AG04450 (cell line): ENCODE measurements at places on chromosomes 16 and 17.

DNA sequence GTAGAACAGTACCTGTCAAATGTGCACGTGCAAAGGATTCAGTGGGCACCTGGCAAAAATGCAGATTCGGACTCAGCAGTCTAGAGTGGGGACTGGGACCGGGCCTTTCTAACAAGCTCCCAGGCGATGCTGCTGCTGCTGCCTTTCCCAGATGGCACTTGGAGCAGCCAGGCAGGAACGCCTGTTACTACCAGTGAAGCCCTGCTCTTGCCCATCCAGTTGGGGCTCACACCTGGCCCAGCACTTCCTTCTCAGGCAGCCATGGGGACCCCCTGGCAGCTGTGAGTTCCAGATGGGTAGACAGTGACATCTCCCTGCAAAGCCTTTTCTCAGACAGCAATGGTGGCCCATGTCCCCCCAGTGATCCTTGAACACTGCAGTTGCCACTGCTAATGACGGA is 30.4 kb downstream of the KDM8 start:
- no peak for DNase-seq

GRCh38 chr16:57863434-57864160 is 61.3 kb upstream of the KIFC3 start:
- peak; percentile 45 for DNase-seq

- no peak for DNase-seq
Observed at GRCh38 chr17:56648806-56649205, 55.3 kb downstream of the NOG start.

DNA sequence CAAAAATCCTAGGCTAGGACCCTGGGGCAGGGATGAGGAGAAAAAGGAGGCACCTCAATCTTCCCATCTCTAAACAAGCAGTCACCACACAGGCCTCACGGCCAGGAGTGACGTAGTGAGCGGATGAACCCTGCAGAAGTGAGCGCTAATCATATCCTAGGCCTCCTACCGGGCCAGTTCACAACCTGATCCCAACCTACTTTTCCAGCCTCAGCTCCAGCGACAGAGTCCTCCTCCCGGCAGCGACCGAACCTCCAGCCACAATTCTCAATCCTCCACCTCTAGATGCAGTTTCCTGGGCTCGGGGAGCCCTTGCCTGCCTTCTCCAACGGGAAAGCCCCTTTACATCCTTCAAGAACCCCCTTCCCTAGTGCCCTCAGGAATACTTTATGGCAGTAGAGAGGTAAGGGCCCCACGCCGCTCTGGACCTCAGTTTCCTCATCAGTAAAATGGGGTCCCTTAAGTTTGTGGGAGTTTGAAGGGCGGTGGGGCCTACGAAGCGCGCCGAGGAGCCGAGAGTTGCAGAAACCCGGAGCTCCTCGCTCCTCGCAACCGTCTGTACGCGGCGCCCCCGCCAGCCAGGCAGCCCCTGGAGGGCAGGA is 1.4 kb downstream of the ZNF668 start:
- no peak for DNase-seq

GRCh38 chr16:85673529-85674417 is 15.0 kb downstream of the GINS2 start:
- DNase-seq: peak; percentile 29

GRCh38 chr17:68359791-68360535 is 68.7 kb downstream of the ARSG start:
- no peak for DNase-seq

- DNase-seq: peak; percentile 39
Observed at GRCh38 chr17:48724251-48725003, 1.4 kb downstream of the PRAC2 start.

- no peak for DNase-seq
Observed at GRCh38 chr17:75853433-75853832, 1.7 kb downstream of the WBP2 start.

GRCh38 chr17:64785011-64785421 is 122.9 kb upstream of the SMURF2 start:
- no peak for DNase-seq

DNA sequence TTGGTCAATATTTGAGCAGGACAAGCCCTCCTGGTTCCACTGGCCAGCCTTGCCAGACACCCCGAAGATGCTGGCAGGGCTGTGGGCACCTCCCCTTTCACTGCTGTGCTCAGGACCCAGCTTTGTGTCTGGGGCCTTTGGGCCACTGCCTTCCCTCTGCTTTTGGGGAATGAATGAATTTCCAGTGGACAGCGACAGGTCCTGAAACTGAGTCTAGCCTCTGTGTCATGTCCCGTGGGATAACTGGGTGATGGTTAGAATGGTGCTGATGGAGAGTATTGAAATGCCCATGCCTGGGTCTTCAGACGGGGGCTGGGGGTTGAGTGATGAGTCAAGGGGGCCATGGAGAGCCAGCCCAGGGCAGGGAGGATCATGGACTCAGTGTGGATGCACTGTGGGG is 135.8 kb downstream of the FOXL1 start:
- DNase-seq: no peak

DNA sequence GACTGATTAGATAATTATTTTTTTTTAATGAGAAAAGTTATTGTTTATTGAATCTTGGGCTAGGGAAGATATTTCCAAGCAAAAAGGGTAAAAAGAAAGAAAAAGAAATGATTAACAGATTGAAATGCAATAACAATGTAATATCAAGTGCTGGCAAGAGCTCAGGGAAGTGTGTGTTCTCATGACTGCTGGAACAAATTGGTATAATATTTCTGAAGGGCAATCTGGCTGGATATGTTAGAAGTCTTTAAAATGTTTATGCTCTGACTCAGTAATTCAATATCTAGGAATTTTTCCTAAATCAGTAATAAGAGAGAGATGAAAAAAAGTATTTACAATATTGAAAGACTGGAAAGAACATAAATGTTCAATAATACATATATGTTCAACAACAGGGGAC is 7.6 kb upstream of the ZNF624 start:
- no peak for DNase-seq

GRCh38 chr16:13414154-13414553 is 505.8 kb upstream of the ERCC4 start:
- DNase-seq: no peak

GRCh38 chr17:8001976-8002720 is at the start of gene GUCY2D:
TSS of gene GUCY2D (plus strand) at chr17:8002615. CDS start at chr17:8003048, 433 bp downstream.
- DNase-seq: no peak

GRCh38 chr17:76500747-76501017 is 541 bp downstream of the RHBDF2 start:
- no peak for DNase-seq

DNA sequence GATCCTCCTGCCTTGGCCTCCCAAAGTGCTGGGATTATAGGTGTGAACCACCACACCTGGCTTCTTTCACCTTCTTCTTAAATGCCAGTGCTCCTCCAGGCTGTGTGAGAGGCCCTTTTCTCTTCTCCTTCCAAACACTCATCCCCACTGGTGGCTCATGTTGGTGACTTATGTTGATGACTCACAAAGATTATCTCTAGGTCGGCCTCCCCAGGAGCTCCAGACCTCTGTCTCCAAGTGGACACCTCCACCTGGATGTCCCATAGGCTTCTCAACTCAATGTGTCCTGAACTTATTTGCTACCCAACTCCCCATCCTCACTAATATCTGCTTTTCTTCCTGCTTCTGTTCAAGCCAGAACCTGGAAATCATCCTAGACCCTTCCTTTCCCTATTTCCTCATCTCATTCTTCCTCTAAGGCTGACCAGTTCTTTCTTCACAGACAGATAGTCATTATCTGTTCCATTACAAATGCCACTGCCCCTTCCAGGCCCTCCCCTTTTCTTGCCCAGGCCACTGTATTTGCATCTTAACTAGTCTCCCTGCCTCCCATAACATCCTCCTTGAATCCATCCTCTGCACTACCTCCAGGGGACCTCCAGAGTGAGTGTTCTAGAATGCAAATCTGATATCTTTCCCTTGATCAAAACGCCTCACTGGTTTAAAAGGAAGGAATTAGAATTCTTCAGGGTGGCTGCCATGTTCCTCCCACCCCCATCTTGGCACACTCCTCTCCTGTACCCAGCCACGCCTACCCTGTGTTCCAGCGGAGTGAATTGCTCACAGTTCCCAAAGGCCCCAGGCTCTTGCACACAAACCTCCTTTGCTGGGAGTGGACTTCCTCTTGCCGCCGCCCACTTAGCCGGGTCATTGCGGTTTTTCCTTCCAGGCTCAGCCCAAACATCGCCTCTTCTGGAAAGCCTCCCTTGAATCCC is 34.8 kb upstream of the FBXO47 start:
- DNase-seq: no peak

DNA sequence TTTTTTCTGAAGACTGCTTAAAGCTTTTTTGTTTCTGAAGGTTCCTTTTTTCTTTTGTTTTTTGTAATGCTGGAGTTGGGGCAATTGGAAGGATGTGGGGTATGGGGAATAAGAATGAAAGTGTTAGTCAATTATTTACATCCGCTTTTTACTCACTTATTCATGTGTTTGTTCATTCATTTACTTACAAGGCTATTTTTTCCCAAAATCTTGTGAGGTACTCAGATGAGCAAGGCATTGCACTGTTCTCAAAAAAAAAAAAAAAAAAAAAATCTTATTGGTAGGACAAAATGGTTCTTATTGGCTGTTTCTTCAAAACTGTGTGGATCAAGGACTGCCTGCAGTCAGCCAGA is 55.7 kb downstream of the PLD6 start:
- DNase-seq: no peak

GRCh38 chr17:55692276-55692675 is 30.4 kb downstream of the TMEM100 start:
- no peak for DNase-seq

GRCh38 chr17:21680366-21680765 is 12.0 kb upstream of the KCNJ18 start:
- DNase-seq: no peak

GRCh38 chr17:336110-337021 is 16.2 kb downstream of the RPH3AL start:
- no peak for DNase-seq

DNA sequence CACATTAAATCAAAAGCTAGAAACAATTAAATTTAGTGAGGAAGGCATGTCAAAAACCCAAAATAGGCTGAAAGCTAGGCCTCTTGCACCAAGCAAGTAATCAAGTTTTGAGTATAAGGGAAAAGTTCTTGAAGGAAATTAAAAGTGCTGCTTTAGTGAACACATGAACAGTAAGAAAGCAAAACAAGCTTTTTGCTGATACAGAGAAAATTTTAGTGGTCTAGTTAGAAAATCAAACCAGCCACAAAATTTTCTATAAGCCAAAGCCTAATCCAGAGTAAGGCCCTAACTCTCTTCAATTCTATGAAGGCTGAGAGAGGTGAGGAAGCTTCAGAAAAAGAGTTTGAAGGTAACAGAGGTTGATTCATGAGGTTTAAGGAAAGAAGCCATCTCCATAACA is 116.2 kb downstream of the CYB561 start:
- no peak for DNase-seq

GRCh38 chr17:79085154-79085920 is 10.7 kb downstream of the ENGASE start:
- no peak for DNase-seq

- no peak for DNase-seq
Observed at GRCh38 chr16:10972819-10973464, 28.6 kb downstream of the CLEC16A start.

DNA sequence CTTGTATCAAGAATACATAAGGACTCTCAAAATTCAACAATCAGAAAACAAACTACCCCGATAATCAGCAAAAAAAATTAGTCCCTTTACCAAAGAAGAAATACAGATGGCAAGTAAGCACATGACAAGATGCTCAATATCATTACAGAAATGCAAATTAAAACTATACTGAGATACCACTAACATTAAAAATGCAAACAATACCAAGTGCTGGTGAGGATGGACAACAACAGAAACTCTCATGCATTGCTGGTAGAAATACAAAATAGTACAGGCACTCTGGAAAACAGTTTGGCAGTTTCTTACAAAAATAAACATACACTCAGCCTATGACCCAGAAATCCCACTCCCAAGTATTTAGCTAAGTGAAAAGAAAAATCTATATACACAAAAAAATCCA is 7.5 kb downstream of the CEP112 start:
- DNase-seq: no peak

DNA sequence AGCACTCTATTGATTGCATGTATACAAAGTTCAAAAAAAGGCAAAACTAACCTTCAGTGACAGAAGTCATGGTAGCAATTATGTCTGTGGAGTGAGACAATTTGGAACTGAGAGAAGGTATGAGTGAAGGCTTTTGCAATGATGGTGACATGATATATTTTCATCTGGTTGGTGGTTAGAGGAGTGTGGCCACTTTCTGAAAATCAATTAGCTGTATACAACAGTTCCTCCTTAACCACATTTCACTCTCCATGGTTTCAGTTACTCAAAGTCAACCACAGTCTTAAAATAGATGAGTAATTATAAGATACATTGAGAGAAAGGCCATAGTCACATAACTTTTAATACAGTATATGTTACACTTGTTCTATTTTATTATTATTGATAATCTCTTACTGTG is 26.2 kb downstream of the ADAMTS18 start:
- no peak for DNase-seq

DNA sequence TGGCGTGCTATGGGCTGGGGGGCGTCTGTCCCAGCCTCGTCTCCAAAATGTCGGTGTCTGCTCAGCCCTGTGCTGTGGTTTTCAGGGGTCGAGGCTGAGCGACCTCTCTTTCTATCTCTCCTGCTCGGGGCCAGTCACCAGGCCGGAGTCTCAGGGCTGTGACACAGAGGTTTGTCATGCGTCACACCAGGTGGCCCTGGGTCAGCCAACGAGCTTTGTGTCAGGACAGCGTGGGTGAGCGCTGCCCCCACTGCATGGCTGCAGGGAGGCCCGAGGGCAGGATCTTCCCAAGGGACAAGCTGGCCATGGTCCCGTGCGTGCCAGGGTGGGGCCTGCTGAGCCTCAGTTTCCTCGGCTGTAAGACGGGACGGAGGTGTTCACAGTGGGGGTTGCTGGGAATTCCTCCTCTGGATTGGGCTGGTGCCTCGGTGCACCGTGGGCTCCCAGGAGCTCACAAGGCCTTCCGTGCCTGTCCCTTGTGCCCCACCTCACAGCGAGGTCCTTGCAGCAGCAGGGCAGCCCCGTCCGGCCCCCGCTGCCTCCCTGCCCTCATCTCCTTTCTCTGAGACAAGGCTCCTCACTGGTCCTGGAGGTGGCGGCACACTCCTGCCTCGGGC is 50.5 kb downstream of the CBFA2T3 start:
- no peak for DNase-seq

GRCh38 chr17:74253036-74253435 is 21.0 kb upstream of the DNAI2 start:
- no peak for DNase-seq

DNA sequence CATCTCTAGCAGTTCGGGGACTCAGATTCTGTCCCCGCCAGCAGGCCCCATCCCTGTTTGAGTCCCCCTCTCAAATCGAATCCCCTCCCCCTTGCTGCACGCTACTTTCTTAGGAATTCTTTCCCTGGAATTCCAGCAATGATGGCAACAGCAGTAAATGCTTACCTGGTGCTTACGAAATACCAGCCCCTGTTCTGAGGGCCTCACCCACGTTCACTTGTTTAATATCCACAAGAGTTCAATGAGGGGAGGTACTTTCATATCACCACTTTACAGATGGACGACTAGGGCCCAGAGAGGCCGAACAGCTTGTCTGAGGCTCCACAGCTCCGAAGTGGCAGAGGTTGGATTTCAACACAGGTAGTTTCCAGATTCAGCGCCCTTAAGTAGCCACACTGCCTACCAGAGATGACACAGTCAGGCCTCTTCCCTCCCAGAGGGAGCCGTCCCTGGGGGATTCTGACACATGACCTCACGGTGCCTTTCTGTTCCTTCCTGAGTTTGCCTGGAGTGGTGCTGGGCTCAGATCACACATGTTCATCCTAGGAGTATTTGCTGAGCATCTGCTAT is 120.7 kb upstream of the GSE1 start:
- no peak for DNase-seq
